Stimulated activated CD4-positive, alpha-beta T cell treated with anti-CD3 and anti-CD28 coated beads, Interleukin-1b, Interleukin-23, amount 100 ng/mL, for 1 hour (primary cell): ENCODE measurements at places on chromosomes 7 and 10.

GRCh38 chr10:100124097-100124496 lies 42.4 kb upstream of the CPN1 start:
- DNase-seq: no peak

DNA sequence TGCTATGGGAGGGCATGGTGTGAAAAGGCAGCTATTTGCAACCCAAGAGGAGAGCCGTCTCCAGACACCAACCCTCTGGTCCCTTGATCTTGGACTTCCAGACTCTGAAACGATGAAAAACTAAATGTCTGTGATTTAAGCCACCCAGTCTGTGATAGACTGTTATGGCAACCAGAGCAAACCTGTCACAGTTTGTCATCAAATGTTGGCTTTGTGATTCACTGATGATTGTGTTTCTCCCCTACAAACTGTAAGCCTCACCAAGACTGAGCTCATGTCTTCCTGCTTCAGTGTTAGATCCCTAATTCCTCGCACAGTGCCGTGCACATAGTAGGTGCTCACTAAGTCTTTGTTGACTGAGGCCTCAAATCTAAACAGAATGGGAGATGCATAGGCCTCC lies 224.6 kb upstream of the PITRM1 start:
- DNase-seq: no peak

- no peak for DNase-seq
Observed at GRCh38 chr10:70347321-70347720, 35.1 kb downstream of the LRRC20 start.

DNA sequence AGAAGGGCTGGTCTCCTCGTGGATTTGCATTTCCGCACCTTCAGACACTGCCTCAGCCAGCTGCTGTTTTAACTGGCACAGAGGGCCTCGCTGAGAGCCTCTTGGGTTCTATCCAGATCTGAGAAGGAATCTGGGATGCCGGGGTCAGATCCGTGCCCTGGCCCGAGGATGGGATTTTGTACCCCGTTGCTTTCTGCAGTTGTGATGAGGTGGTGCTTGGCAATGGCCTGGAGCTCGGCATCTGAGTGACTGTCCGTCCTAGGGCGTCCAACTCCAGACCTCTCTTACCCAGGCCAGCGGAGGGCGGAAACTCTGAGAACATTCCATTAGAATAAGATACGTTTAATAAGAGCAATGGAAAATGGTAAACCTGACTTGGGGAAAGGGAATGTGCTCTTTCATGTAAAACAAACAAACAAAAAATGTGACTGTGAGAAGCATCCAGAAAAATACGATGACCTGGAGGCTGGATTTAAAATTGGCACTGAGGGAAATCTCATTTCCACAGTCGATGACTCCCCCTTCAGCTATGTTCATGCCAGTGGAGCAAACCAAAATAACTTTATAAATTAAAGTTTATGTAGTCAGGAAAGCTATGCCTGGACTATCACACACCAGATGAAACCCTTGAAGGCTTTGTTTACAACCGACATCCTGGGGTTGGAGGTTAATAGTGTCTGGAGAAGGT lies 39.6 kb downstream of the GRK5 start:
- DNase-seq: no peak

- DNase-seq: no peak
Observed at GRCh38 chr10:103690281-103690680, 165.1 kb downstream of the SH3PXD2A start.

DNA sequence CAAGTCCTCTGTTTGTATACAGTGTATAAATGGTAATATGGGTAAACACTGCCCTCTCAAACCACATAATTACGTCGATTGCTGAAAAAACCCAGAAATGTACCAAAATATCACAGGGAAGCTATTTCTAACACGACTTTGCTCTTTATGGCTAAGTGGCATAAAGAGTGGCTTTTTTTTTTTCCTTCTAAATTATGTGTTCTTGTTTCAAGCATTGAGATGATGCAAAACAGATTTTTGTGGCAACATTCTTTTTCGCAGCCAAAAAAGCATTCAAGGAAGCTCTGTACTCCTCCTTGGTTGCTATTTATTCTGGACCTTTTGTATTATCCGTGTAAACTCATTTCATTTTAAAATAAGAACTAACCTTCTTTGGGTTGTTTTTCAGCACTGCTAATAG lies 138.9 kb downstream of the VTI1A start:
- no peak for DNase-seq

DNA sequence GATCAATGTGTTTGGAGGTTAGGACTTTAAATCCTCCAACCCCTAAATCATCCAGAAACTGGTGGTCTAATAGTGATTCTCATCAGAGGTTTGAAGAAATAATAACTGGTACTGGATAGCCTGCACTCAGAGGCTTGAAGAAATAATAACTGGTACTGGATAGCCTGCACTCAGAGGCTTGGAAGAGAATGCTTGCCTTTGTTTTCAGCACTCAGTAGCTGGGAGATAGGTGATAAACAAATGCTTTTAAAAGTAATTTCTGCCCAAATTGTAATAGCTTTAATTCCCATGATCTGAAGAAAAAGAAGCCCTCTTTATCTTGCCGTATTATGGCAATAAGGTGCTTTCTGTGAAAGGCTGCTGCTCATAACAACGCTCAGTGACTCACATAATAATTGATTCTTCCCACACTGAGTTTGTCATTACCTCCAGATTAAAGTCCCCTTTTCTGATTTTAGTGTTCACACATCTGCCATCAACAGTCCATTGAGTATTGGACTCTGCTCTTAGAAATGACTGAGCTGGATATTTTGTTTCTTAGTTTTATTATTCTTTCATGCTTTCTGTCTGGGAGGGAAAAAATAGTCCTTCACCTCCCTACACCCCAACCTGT lies 112.3 kb upstream of the PHYHIPL start:
- no peak for DNase-seq

DNA sequence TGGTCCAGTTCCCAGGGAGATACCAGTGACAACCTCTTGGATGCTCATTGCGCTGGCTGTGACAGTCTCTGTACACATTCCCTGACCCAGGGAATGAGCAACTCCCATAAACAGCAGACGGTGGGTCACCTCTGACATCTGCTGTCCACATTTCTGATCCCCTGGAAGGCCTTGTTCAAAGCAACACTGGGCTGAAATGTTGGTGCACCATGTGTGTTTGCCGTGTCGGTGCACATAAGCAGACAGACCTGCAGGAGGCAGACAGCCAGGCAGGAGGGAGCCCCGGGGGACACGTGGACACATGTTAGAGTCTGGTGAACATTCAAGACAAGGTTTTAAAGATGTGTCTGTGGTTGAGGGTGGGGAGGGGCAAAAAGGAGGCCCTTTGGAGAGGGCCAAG lies 254.9 kb downstream of the PLXNA4 start:
- no peak for DNase-seq

- DNase-seq: no peak
Observed at GRCh38 chr7:80350430-80350829, 161.4 kb downstream of the GNAT3 start.

DNA sequence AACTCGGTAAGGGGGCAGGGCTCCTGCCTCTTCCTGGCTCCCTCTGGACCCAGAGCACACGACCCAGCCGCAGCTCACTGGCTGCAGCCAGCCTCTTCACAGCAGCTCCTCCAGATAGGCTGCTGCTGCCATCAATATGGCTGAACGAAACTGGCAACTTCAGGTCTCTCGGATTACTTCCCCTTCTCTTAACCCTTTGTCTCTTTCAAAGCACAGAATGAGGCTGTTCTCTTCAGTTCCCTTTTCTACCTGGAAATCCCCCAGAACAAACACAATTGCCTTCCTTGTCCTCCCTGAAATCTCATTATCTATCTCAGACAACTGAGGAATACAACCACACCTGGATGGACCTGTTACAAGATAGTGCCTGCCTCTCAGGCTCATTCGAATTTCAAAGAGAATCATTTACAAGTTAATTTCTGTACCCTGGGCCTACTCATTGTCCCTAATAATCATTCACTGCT lies 193.4 kb upstream of the MBL2 start:
- no peak for DNase-seq

GRCh38 chr7:91835091-91835825 lies 45.2 kb downstream of the MTERF1 start:
- no peak for DNase-seq

DNA sequence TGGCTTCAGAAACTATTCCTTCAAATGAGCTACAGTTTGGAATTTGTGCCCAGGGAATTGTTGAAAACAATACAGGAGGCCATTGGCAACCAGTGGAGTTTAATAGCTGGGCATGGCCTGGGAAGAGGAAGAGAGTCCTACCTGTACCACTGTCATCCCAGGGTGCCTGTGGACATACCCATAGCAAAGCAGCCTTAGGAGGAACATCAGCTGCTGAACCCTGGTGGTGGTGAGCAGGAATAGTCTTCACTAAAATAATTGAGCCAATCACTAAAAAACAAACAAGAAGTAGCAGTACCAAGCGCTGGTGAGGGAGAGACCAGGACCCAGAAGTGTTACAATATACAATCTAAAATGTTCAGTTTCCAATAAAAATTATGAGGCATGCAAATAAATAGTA lies 14.5 kb downstream of the IGFBP1 start:
- no peak for DNase-seq

GRCh38 chr7:147674705-147675104 lies 915.9 kb upstream of the C7orf33 start:
- no peak for DNase-seq

DNA sequence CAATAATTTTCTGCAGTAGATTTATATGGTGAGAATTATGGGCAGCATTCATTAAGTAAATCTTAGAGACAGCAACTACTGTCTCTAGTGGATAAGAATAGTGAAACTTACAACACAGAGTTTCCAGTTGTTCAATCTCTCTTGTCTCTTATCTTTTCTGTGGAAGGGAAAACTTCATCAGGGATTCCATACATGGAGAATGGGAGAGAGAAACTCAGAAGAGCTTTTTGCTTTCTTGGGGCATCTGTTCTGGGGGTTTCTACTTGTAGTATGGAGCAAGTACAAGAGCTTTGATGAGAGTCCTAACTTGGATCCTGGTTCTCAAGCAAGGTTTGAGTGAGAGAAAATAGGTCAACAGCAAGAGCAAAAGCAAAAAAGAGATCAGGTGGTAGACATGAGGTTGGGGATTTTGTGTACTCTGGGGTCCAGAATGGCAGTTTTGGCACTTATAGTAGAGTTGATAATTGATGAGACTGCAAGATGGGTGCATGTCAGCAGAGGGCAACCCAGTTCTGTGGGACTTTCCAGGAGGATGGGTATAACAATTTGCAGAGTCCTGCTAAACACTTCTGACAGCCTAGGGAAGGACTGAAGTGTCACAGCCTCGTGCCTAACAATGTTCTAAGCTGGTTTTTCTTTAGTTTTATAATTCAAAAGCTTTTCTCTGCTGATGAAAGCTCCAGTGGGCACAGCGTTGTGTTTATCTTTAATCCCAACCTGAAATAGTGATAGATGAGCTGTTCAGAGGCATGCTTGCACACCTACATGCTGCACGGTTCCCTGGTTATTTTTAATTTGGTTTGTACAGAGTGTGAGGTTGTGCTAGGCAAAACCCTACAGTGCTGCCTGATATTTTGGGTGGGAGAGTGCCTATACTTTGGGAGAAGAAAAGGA lies 32.0 kb upstream of the STRIP2 start:
- no peak for DNase-seq

- no peak for DNase-seq
Observed at GRCh38 chr7:115775981-115776380, 254.6 kb downstream of the TFEC start.

- no peak for DNase-seq
Observed at GRCh38 chr7:138226001-138226476, 149.8 kb downstream of the AKR1D1 start.

DNA sequence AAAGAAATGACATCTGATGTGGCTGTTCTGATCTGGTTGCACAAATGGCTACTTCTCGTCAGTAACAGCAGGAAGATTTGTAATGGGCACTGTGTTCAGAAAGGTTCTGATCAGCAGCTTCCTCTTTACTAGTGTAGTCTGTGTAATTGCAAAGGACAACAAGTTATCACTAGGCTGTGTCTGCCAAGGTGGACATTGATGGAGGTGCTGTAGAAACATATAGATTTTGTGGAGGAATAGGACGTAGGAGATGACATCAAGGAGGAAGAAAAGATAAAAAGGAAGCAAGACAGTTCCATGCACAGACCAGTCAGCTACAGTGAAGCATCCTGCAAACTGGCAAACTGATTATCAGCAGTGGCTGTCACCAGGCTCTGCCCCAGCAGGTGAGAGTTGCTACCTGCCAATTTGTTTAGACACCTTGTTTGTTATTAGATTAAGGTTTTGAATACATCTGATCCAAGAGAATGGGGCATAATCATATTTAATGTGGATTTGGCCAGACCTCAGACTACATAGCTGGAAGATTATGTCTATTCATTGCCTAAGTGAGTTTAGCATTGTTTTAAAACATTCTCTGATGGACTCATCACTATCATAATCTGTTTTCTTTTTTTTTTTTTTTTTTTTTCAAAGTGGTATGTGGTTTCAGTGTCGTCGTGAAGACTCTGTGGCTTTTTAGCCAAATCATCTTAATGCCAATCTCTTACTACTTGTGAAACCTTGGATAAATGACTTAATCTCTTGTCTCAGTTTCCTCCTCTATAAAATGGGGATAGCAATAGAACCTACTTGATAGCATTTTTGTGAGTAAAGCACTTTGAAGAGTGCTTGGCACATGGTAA lies 417.9 kb upstream of the LRGUK start:
- no peak for DNase-seq

- no peak for DNase-seq
Observed at GRCh38 chr7:30451539-30452279, 26.9 kb downstream of the NOD1 start.

DNA sequence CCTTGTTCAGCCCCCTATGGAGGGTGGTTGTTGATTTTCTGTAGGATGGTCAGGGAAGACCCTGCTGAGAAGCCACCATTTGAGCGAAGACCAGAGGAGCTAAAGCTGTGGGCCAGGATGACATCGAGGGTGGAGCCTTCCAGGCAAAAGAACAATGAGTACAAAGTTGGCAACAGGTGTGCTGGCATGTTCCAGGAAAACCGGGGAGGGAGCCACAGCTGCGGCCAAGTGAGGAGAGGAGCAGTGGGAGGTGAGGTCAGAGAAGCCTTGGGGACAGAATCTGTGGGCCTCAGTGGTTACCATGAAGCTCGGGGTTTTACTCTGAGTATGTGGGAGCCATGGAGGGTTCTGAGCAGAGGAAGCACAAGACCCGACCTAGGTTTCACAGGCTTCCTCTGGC lies 75.6 kb upstream of the ZNF479 start:
- no peak for DNase-seq

DNA sequence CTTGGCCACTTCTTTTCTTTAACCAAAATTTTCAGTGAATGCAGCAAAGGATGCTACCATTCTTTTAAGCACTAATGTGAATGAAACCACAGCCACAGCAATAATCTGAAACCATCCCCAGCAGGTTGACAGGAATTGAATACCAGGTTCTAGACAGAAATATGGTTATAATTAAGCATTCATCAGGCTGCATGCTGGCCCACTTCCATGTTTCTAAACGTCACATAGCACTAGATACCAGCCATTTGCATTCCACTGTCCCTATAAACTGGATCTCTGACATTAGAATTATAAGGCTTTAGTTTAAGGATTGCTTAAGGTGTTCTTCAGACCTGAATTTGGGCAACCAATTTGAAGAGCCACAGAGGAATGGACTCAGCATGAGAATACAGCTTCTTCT lies 340.8 kb upstream of the KLF6 start:
- DNase-seq: no peak

GRCh38 chr7:21076054-21076453 lies 289.4 kb upstream of the SP8 start:
- DNase-seq: no peak

GRCh38 chr7:53697913-53698312 lies 662.5 kb downstream of the POM121L12 start:
- DNase-seq: no peak
